ENCODE measurements at places on chromosomes 2 and 18.

DNA sequence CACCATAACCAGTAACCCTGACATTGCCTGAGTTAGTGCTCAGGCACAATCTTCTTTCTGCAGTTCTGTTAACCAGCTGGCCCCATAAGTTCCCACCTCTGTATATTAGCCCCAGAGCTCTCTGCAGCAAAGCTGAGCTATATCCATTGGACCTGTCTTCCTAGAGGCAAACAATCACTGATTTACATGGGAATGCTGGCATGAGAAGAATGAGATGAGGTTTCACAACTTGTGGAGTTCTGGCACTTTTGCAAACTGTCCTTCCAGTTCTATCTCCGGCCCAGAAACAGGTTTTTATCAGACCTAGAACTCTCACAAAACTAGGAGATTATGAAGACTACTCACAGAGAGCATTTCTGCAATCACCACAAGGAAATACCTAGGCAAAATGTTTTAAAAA is 7.9 kb upstream of the CCBE1 start:
- no peak for DNase-seq

- DNase-seq: no peak
Observed at GRCh38 chr2:232883116-232883721, 13.2 kb downstream of the SNORC start.

DNA sequence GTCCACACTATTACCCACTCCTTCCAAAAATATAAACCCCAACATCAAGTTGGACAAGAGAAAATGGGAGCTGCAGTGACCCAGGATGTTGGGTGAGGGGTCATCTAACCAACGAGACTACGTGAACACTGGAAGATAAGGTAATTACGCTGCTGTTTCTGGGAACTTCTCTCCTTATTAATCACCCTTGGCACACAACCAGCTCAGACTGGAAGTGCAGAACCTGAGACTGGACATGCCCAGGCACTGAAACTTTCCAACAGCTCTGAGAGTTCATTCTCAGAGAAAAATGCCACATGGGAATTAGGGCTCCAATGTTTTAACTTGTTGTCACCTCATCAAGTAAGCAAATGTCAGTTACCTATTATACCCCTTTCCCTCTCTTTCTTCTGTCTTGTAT is 135.3 kb downstream of the CCDC148 start:
- DNase-seq: no peak

- no peak for DNase-seq
Observed at GRCh38 chr2:62050456-62051045, 145.1 kb downstream of the COMMD1 start.

DNA sequence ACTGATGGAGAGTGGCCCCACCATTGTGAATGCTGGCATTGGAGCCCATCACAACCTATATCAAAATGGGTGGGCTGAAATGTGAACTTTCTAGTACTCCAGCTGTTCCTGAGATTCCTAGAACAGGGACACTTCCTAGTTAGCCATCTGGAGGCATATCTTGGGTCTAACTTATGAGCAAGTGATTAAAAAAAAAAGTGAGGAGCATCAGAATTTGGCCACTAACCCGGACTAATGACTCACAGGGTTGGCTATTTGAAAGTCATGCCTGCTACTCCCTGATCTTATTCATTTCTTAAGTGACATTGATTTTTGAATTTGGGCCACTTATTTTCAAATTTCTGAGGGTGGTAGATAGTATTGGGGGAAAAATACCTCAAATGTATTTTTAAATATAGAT is 216.6 kb downstream of the HRH4 start:
- DNase-seq: no peak

DNA sequence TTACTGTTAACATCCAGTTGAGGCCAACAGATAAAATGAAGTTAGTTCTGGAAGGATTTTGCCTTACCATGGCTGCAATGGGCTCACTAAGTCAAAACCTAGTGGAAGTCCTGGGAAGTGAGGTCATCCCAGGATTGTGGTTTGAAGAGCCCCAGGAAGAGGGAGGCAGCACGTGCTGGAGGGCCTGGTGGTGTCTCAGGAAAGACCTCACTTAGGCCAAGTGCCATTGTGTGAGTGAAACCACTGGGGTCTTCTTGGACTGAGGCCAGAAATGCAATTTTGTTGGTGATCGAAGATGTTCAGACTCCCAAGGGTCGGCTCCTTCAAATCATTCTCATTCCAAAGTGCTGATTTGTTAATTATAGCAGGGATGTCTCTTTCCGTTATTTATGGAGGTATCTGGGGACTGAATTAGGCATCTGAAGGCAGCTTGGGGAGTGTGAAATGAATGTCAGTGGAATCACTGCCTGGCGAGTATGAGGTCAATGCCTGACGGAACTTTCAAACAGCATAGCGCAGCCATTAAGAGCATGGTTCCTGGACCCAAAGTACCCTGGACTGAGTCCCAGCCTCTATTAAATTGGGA is 60.0 kb downstream of the IL1R2 start:
- no peak for DNase-seq

DNA sequence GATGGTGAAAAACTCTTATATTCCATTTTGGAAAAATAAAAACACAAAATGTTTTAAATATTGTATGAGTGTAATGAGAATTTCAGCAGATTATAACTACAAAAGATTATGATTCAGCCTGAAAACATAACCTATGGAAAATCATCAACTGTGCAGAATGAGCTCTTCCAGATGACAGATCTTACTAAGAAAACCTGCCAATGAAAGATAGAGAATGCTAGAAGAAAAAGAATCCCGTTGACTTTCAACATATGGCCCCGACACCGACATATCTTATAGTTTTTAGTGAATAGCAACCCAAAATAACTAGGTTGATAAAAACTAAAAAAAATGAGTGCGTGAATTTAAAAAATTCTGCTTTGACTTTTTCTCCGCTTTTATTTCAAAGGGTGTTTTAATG is 178.0 kb downstream of the BABAM2 start:
- DNase-seq: no peak

DNA sequence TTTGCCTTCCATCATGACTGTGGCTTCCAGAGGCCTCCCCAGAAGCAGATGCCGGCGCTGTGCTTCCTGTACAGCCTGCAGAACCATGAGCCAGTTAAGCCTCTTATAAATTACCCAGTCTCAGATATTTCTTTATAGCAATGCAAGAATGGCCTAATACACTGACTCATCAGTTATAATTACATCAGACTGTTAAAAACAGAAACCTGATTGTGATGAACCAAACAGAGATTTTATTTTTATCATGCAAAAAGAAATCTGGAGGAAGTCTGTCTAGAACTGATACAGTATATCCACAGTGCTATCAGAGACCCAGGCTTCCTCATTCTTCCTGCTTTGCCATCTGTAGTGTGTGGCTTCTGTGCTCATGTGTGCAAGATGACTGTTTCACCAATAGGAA is 93.4 kb upstream of the MEX3C start:
- no peak for DNase-seq

DNA sequence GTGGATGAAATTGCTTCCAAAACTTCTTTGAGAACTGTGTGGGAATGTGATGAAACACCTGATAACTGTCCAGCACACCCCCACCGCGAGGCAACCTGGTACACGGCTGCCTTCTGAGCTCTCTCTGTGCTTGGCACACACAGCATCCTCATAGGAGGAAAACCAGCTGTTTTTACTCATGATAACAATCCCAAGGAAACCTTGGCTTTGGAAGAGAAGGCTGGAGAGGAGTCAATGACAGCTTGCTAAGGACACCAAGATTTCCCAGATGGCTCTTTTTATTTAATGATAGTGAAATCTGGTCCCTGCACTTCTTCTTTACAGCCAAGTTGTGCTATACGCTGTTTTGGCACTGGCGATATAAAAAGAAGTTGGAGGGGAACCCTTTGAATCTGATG is 232.5 kb upstream of the FN1 start:
- DNase-seq: no peak

DNA sequence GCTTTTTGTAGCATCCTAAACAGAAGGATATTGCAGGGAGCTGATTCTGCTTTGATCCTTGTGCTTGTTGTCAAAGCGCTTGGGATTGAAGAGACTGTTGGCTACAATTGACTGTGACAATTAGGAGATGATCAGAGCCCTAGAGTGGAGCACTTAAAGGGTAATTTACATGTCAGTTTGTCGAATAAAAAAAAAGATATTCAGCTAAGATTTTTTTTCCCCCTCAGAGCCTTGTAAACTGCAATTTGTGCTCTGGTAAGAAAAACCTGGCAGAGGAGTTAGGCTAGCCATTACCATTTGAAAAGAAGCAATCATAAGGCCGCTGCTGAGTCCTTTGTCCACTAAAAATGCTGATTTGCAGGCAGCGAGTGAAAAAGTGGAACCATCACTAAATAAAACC is 47.8 kb upstream of the ZEB2 start:
- no peak for DNase-seq

DNA sequence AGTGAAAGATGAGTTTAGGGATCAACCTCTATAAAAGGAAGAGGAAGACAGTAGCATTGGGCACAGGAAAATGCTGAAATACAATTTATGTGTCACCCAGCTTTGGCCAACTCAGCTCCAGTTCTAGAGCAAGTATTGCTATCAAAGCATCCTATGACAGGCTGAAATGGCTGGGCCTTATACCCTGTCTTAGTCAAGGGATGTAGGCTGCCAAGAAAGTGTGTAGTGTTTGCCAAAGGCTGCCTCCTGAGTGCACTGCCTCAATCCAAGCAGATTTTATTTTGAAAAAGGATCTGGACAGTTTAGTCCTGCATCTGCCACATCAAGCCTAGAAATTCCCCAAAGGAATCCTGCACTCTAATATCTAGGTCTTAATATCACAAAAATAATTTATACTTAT is 359.9 kb upstream of the ZC3H15 start:
- DNase-seq: no peak

GRCh38 chr2:195094330-195094729 is 562.7 kb upstream of the SLC39A10 start:
- no peak for DNase-seq

- DNase-seq: no peak
Observed at GRCh38 chr2:227816507-227817294, 3.1 kb downstream of the CCL20 start.

DNA sequence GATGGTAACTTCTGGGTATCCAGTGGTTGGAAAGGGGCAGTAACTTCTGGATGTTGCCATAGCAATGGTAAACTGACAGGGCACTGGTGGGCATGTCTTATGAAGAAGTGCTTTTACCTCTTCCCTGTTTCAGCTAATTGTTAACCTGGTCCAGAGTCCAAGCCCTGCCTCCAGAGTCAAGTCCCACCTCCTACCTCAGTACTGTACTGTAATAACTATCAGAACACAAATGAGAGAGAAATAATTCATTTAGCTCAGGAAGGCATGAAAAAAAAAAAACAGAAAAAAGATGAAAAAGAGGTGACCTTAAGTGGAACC is 237.0 kb downstream of the ZNF804A start:
- no peak for DNase-seq

DNA sequence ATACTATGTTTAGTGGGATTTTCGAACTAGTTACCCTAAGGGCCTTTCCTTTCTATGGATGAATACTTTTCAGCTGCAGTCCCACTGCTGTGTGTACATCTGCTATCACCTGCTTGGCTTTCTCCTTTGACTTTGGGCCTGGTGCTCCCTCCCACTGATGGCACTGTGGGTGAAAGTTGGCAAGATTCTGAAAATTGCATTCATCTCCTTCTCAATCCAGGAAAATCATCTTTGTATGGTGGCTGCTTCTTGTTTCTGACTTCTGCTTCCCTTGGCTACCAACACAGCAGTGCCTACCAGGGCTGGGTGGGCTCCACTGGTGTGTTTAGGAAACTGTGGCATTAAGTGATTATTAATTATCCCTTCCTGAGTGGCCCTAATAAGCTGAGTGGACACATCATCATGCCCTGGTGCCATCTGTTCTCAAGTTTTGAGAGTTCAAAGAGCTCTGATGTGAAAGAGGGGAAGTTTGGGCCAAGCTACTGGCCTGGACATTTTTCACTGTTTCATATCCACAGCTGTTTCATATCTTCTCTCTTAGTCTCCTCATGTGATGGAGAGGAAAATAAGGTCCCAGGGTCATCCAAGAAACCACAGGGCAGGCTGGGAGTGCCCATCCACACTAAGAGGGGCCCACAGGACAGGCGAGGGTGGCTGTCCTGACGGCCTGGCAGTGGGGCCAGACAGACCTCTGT is 16.7 kb downstream of the HK2 start:
- DNase-seq: no peak

DNA sequence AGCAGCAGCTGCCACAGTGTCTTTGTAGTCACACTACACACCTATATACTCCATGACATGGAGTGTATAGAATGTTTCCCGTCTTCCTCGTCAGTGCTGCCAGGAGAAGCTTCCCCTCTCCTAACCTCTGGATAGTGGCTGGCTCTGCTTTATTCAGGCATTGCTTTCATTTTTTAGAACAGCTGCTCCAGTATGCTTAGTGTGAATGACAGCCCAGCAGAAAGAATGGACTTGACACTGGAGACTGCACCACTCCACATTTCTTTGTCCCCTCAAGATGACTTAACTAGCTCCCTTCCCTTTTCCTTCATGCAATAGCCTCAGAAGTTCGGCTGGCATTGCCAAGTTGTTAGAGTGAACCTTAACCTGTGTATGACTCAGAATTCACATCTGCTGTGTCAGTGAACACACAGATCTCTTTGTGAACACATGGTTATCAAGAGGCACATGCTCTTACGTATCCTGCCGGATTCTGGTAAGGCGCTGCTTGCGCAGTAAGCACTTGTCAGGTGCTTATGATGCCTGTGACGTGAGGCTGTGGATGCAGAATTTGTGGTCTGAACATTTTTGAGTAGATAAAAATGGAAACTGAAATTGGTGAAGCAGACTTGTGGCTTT is 73.9 kb downstream of the NEDD4L start:
- no peak for DNase-seq

DNA sequence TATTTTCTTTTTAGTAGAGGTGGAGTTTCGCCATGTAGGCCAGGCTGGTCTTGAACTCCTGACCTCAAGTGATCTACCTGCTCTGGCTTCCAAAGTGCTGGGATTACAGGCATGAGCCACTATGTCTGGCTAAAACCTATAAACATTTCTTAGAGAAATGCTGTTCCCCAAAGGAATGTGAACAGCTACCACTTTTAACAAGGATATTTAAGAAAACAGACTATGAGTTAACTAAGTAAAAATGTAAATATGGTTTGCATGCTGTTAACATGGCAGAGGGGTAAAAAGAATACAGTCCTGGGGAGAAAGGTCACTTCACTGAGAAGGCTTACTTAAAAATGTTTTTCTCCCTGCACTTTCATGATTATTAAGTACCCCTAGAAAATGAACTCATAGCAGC is 57.1 kb downstream of the SLC16A14 start:
- DNase-seq: no peak

GRCh38 chr18:50114448-50114847 is 80.5 kb downstream of the MYO5B start:
- DNase-seq: no peak
